Cortex of kidney (tissue), 1 donor: ENCODE measurements at places on chromosomes 6 and 20.

- DNase-seq = no peak
These were observed 114.8 kb downstream of the LRFN2 start for GRCh38 chr6:40472353-40472752.

GRCh38 chr6:66199171-66199570 is 492.1 kb upstream of the EYS start:
- DNase-seq = no peak

GRCh38 chr6:47247227-47247797 is 62.4 kb downstream of the TNFRSF21 start:
- DNase-seq = no peak

- no peak for DNase-seq
These were observed 7.2 kb downstream of the ADGRF1 start for GRCh38 chr6:47034926-47035325.

GRCh38 chr6:56760842-56761241 is 118.2 kb upstream of the DST start:
- DNase-seq = no peak

GRCh38 chr20:1323256-1323655 is 5.7 kb downstream of the SDCBP2 start:
- DNase-seq = no peak

- no peak for DNase-seq
These were observed 80.6 kb upstream of the PREP start for GRCh38 chr6:105483492-105483891.

GRCh38 chr6:52820198-52820597 is 16.6 kb upstream of the GSTA1 start:
- DNase-seq = no peak

GRCh38 chr20:5654557-5654956 is 95.6 kb upstream of the SHLD1 start:
- DNase-seq = no peak

- no peak for DNase-seq
These were observed 320.1 kb downstream of the ESR1 start for GRCh38 chr6:152127432-152128165.

GRCh38 chr20:51507216-51508036 is 35.1 kb downstream of the NFATC2 start:
- DNase-seq = no peak

- no peak for DNase-seq
These were observed 509.8 kb upstream of the JARID2 start for GRCh38 chr6:14735956-14736486.

DNA sequence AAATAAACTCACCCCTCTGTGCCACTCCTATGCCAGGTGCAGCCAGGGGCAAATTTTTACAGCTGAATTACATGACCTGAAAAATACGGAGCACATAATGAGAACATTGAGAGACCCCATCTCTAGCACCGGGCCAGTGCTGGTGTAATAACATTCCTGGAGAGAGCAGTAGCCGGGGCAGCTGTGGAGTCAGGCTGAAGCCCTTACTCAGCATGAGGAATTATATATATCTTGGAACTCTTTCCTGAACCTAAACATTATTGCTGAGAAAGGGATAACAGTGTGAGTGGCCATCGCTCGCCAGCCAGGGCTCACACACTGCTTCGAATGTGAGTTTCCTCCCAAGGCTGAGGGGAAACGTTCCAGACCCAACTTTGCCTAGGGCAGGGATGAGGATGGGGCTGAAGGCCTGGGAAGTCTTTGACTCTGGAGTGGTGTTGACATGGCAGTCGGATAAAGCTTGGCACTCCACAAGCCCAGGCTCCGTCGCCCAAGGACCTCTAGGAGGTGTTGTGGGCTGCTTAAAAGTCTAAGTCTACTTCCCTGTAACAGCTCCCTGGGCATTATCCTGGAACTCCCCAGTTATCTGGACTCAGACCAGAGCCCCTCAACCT is 269.8 kb downstream of the CDC5L start:
- DNase-seq = no peak

DNA sequence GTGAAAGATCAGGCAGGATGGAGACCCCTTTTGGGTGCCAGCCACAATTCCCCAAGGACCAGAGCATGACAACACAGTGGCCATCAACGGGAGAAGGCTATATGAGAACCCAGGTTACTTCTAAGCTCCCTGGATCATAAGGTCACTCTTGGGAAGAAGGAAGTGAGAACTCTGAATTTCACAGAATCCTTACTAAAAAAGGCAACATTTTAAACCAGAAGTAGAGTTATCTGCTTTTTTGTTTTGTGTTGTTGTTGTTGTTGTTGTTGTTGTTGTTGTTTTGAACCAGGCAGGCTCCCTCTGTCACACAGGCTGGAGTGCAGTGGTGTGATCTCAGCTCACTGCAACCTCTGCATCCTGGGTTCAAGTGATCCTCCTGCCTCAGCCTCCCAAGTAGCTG is 107.4 kb upstream of the TNFAIP3 start:
- DNase-seq = no peak

GRCh38 chr6:15763837-15764236 is 101.0 kb upstream of the DTNBP1 start:
- DNase-seq = no peak

- no peak for DNase-seq
These were observed 2.9 kb downstream of the ARG1 start for GRCh38 chr6:131575834-131576478.

GRCh38 chr20:41574802-41575389 is 43.3 kb downstream of the CHD6 start:
- no peak for DNase-seq

DNA sequence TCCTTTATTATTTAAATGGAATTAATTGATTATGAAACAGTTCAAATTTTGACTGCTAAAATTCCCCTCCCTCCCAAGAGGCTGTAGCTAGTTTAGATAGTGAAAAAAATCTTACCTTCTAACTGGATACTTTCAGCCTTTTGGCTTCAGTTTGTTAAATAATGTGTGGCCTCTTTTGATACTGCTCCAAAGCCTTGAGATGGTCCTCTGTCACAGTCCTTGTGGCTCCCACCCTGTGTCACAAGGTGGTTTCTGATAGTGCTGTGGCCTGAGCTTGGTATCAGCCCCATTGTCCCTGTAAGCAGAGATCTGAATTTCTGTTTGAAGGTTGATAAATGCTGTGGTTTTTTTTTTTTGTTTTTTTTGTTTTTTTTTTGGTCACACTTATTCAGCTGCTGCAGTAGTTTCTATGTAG is 20.8 kb downstream of the PANK2 start:
- DNase-seq = no peak

DNA sequence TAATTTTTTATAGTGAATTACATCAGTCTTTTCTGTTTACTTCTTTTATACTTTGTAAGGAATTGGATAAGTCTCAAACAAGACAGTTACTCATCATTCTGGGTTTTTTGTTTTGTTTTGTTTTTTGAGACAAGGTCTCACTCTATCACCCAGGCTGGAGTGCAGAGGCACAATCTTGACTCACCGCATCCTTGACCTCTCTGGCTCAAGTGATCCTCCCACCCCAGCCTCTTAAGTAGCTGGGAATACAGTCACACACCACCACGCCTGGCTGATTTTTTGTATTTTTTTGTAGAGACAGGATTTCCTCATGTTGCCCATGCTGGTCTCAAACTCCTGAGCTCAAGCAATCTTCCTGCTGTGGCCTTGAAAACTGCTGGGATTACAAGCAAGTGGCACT is 524.3 kb downstream of the EYS start:
- no peak for DNase-seq

DNA sequence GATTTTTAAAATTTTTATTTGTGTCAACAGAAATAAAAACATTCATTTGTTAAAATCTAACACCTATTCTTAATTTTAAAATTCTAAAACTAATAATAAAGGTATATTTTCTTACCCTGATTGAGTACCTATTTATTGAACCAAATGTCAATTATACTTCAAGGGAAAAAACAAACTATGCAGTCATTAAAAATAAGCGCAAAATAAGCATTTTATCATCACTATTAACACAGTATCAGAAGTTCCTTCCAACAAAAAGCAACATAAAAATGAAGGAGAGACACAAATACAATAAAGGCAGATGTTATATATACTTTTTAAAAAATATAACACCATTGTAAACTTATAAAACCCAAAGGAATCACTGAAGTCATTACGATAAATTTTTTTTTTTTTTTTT is 52.7 kb downstream of the ZHX3 start:
- DNase-seq = no peak

DNA sequence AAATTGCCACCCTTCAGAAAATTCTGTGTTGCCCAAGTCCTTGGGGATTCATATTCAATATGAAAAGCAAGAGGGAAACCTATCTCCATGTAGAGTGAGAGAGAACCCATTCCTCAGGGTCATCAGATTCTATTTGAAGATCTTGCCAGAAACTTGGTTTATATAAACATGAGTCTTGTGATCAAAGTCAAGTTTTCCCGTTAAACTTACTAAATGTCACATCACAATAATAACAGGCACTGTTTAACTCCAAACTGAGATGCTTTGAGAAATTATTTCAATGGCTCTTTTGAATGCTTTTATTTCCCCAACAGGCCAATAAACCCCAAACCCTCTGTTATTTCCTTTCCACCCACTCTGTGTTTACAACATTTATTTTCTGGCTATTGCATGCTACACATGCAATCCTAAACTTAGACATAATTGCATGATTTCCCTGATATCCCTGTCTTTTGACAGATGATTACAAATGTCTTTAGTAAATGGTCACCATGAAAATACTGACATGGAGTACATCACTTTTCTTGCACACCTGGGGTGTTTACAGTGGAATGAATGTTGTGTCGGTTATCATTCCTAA is 31.1 kb upstream of the SSTR4 start:
- no peak for DNase-seq

DNA sequence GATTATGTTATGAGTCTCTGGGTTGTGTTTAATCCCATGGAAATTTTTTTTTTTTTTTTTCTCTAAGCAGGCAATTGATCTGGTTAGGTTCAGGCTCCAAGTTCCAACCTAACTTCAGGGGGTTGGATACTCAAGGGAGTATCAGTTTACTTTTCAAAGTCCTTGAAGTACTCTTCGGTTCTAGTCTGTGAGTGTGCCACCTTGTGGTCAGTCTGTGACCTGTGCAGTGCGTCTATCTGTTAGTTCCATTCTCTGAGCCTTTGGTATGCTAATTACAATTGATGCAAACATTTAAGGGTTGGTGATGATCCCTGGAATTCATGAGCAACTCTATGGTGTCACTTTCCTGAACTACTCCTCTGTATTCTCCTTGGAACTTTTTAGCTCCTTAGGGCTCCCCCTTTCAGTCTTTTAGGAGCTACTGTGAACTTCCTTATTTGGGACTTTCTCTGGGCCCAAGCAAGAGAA is 342.0 kb downstream of the SOX4 start:
- DNase-seq = no peak

- no peak for DNase-seq
These were observed 677.6 kb downstream of the KIF16B start for GRCh38 chr20:15895560-15896084.

DNA sequence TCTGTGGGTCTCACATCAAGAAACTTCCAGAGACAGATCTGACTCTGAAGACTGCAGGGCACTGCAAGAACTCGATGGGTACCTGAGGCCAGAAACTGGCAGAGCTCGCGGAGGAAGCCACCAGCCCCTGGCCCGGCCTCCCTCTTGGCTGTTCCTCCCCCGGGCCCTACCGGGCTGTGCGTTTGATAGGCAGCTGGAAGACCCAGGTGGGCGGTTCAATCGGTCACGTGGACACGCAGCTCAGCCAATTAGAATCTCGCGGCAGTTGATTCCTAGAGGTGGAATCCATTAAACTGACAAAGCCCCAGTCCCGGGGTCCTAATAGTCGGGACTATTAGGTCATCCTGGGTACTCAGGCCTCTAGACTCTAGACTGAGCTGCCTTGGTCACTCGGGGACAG is 154.2 kb upstream of the PROKR2 start:
- no peak for DNase-seq

GRCh38 chr6:105135907-105136430 is 43.8 kb downstream of the POPDC3 start:
- DNase-seq = no peak

DNA sequence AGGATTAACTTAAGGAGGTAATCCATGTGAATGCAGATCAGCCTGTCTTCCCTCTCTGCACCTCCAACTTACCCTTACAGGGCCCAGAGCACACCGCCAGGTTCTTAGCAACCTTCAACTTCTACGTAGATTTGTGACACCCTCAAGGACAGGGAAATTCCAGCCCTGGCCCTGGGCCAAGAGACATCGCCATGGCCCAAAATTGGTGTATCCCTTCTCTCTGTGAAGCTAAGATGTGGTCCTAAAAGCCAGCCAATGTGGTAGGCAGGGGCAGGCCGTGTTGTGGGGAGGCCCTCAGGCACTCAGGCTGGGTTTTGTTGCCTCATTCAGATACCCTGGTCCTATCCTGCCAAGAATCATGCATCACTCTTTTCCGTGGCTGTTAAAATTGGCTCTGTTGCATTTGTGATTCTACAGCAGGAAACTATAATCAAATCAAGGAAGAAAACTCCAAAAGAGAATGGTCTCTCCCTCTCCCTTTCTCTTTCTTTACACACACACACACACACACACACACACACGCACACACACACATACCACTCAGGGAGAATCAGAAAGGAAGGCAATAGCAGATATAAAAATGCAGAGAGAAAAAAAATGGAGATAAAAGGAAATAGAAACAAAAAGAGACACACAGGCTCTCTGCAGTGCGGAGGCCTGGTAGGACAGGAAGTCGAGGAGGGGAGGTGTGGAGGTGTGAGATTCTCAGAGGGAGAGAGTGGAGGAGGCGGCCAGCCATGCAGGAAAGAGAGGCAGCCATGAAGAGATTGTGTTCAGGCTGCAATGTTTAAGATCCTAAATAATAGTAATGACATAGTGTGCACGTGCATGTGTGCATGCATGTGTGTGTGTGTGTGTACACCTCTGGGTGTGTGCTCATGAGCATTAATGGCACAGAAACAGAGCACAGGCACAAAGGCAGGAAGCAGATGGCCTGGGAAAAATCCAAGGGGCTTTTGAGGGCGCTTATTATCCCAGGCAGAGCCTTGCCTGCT is 201.8 kb upstream of the LRFN2 start:
- no peak for DNase-seq

- DNase-seq = no peak
These were observed 48.8 kb upstream of the FBXO30 start for GRCh38 chr6:145863366-145863765.

DNA sequence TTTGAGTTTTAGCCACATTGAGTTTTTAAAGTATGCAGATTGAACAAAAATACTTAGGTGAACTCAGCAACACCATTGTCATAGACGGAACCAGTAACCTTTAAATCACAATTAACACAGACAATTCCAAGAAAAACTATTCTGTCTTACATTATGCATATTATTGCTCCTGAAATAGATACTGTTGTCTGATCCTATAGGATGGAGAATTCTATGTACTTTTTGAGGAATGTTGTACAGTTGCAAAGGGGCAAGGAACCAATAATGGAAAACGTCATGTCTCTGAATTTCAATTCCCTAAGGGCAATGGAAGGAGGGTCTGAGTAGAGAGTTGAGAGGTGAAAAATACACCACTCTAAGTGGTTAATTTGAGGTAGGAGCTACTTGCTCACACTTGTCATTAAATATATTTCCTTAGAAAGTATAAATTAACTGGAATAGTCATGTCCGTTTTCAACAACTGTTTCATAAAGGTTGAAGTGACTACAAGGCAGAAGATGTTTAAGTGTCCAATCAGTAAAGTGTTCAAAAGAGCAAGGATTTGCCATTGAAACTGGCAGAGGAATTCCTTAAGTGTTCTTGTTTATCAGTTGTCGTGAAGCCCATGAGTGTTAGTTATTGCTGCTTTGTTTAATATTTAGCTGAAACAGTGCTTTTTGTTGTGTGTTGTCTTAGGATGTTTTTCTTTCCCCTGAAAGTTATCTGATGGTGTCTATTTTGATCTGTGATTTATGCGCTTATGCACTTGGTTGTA is 1.3 kb downstream of the NKAIN2 start:
- no peak for DNase-seq

GRCh38 chr6:155115893-155116570 is 120.9 kb downstream of the TIAM2 start:
- DNase-seq = no peak

GRCh38 chr6:34556031-34556471 is at the start of gene SPDEF:
Gene SPDEF, minus strand, starts transcription at chr6:34556329. Its CDS starts 11,874 bp downstream, at chr6:34544455.
- DNase-seq = no peak
